ENCODE measurements at places on chromosomes 4 and X.

GRCh38 chrX:17185431-17185830, 189.6 kb upstream of the NHS start:
- no peak for DNase-seq

- DNase-seq, result no peak
Observed at GRCh38 chr4:37793562-37793961, 32.9 kb upstream of the PGM2 start.

- no peak for DNase-seq
Observed at GRCh38 chr4:140296335-140297220, 76.9 kb upstream of the SCOC start.

GRCh38 chr4:1604706-1605205, 79.4 kb downstream of the FAM53A start:
- no peak for DNase-seq

DNA sequence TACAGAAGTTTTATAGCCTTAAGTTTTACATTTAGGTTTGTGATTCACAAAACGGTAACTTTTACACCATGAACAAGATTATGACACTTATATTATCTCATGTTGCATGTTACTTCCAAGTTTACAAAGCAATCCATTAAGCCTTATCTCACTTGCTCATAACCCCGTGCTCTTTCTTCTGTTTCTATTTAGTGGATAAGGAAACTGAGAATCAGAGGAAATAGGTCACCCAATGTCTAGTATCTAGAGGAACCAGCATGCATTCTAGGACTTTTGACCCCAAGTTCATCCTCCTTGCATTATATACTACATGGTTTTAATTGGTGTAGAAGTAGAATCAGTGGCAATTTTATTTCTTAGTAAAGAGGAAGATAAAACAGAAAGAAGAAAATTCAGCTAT, 67.0 kb upstream of the ANXA3 start:
- no peak for DNase-seq

DNA sequence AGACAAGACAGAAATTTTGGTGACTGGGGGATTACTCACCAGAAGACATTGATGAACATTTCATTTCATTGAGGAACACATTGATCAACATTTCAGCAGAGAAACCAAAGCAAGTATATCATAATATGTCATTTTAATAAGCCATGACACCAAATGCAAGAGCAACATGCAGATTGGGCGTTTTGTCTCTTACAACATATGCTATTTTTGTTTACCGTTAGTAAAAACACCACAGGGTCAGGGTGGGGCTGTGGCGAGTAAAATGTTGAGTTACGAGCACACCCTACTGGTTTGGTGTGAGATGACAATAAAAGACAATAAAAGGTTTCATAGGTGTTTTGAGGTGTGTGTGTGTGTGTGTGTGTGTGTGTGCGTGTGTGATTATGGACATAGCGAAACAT, 294.5 kb downstream of the PDGFC start:
- DNase-seq, result no peak

GRCh38 chr4:188411805-188412204, 272.6 kb downstream of the TRIML1 start:
- DNase-seq, result no peak

DNA sequence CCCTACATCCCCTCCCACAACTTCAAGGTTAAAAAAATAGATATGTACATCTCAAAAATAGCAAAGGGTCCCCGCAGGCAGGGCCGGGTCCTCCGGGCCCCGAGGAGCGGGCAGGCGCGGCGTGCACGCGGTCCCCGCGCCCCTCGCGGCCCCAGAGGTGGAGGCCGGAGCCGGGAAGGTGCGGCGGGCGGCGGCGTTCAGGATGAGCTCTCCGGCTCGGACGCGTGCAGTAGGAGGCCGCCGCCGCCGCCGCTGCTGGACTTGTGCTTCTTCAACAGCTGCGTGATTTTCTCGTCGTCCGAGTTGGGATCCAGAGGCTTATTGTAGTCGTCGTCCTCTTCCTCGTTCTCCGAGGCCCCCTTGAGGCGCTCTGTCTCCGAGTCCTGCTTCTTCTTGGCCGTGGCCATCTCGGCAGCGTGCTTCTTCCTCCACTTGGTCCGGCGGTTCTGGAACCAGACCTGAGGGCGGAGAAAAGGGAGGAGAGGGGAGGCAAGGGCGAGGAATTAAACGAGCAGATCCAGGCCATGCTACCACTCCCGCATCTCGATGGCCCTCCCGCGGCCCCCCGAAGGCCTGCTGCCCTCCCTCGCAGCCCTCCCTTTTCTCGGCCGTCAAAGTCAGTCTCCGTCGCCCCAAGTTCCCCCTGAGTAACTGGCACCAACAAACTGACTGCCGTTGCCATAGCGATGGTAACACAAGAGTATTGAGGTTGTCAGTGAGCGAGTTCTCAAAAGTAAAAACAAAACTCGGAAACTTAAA, 5.8 kb downstream of the NKX6-1 start:
- DNase-seq, result no peak

DNA sequence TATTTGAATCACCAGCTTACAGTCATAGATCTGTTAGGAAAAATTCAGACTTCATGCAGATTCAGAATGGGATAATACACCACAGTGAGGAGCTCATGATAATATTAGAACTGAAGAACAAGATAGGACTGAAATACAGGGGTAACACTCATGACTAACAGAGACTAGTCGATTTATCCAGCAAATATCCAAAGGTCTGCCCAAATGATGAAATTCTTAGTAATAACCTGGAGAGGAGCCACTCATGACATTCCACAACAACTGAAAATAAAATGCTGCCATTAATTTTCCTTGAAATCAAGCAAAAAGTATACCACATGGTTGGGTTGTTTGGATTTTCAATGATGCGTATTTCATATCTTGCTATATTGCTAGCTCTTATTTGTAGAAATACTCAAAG, 903.7 kb upstream of the ADGRL3 start:
- DNase-seq, result no peak

DNA sequence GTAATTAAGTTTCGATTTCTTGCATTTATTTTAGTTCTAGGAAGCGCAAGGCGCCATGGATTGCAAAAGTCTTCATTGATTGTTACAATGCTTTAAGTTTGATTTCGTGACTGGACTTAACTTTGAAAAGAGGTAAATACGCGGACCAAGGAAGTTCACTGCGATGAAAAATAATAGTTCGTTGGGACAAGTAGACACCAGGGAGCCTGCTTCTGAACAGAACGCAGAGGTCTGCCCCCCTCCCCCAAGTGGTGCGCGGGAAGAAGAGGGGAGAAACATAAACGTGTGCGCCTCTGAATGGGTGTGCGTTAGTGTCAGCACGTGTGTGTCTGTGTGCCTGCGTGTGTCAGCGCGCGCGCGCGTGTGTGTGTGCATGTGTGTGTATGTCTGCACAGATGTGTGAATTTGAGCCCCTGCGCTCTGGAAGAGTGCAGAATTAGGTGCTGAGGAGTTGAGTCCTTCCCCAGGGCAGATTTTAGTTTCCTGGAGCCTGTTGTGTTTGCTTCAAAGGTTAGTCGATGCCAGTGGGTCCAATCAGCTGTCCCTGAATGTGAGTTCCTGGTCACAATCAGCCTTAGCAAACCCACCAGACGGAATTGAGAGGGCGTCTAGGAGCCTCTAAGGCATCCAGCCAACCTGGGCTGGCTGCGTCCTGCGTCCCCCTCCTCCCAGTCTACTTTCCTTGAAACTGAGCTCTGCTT, 5.8 kb upstream of the POU4F2 start:
- DNase-seq, result no peak

DNA sequence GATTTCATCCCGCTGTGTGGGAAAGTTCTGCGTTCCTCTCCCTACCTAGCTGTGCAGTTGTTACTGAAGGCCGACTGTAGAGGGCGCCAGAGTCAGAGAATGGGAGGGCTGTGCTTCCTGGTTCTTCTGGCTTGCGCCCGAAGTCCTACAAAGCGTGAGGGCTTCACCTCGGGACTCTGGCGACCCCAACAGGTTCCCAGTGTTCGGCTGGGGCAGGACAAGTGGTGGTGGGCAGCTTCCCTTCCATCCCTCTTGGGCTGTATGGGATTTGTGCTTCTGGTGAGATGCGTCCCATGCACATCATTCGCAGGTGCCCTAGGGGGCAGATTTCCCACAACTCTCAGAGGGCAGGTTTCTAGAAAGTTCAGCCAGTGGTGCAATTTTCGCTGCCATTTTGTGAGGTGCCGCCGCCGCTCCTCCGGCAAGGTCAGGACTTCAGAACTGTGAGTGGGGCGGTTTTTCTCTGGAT, 27.3 kb downstream of the CT45A1 start:
- DNase-seq, result no peak

GRCh38 chr4:181756451-181757095, 486.6 kb upstream of the TENM3 start:
- DNase-seq, result no peak

DNA sequence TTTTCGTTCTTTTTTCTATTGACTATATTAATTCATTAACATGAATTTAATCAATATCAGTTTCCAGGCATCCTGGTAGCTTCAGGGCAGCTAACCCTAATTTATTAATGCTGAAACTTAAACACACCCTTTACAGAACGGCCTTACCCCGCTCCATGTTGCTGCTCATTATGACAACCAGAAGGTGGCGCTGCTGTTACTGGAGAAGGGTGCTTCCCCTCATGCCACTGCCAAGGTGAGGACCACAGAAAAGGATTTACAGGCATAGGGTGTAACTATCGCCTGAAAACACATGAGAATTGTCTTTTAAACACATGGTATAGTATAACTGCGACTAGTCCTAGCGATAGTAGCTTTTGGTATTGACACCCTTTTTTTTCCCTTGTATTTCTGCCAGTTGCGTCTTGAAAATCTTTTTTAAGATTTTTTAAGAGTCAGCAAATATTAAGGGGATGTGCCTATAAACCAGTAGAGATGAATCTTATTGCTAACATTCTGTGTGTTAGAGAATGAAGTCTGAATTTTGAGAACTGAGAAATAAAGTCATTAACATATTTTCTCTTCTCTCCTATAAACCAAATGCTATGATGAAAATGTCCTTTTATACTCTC, 229.0 kb downstream of the ANK2 start:
- peak; percentile 21 for DNase-seq

GRCh38 chr4:26782830-26783202, 77.8 kb upstream of the STIM2 start:
- DNase-seq, result no peak

DNA sequence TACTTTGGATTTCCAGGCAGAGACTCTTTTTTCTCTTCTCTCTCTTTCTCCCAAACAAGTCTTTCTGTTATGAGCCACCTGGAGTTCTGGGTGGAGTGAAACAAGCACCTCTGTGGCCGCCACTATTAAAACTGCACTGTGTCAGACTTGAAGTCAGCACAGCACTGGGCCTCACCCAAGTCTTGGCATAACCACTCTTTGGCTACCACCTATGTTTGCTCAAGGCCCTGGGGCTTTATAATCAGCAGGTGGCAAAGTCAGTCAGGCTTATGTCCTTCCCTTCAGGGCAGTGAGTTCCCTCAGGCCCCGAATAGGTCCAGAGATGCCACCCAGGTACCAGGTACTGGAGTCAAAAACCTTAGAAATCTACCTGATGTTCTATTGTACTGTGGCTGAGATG, 52.4 kb downstream of the ITIH6 start:
- DNase-seq, result no peak

- no peak for DNase-seq
Observed at GRCh38 chr4:52370576-52370975, 288.5 kb downstream of the USP46 start.

DNA sequence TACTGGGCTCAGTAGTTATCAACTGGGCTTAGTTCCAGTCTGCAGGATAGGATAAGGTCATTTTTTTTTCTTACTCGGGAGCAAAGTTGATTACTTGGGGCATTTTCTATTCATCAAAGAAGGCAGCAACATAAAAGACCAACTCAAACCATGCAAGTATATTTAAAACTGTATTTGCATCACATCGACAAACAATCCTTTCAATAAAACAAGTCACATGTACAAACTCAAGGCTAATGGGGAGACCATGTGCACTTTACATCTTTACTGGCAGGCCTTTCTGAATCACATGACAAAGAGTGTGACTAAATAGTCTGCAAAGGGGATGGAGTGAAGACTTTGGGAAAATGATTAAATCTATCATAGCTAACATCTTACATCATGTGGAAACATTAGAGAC, 610.4 kb upstream of the BOD1L1 start:
- no peak for DNase-seq

DNA sequence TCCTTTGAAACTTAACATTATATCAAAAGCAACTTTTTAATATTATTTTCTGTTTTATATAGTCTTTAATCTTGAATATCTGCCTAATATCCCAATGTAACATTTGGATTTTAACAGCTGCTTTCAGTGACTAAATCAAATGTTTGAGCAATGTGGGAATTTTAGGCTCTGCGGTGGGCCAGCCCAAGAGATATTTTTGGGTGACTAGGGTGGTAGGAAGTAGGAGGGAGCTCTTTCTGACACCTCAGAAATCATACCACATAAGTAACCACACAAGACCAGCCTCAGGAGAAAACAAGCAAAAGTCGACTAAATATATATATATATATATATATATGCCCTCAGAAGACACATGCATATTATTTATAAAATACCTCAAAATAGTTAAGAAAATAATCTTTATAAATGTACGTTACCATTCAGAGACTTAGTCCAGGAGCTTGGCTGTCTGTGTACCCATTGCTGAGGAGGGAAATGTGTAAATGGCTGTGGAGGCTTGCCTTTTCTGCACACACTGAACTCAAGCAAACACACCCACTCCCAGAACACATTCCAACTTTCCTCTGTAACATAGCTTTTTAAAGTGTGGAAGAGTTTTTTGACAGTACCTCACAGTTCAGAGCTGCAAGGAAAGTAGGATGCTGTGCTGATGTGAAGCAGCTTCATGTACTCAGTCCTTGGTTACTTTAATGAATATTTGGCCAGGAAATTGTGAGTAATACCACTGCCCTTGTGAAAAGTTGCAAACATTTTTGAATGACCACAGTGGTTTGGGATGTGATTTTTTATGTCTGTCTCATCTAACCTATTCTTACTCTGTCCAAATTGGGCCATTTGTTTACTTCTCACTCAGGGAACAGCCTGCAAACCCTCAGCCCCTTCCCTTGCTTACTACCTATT, at the start of gene RTL3:
Gene RTL3, minus strand, starts transcription at position 484 of the 900 bp plus-strand sequence. CDS start 908 bp downstream, outside the sequence.
- DNase-seq, result no peak

GRCh38 chrX:68936608-68937007, 107.8 kb downstream of the EFNB1 start:
- no peak for DNase-seq

GRCh38 chr4:46890056-46890455, 19.0 kb downstream of the COX7B2 start:
- no peak for DNase-seq

DNA sequence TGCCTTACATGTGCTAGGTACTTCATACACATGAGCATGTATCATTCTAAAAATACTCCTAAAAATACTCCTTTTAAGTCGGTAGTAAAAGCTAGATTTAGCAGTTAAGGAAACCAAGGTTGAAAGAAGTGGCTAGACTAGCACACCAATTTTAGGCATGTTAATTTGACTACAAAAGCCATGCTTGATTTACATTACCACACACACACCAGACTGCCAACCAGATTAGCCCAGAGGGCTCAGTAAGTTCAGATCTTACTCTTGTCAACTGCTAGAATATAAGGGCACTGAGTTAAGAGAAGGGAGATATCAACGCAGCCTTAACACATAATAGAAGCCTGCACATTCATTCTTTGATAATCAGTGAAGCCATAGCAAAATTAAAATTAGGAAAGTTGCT, 117.9 kb downstream of the MID1IP1 start:
- DNase-seq, result no peak

GRCh38 chr4:83054928-83055327, 19.9 kb downstream of the COPS4 start:
- no peak for DNase-seq

GRCh38 chr4:6703786-6704185, 5.9 kb downstream of the MRFAP1L1 start:
- no peak for DNase-seq

GRCh38 chr4:76754439-76754838, 143.5 kb downstream of the SOWAHB start:
- DNase-seq, result no peak
